Heart left ventricle (tissue), 16 donors: ENCODE measurements at places on chromosomes 7 and 10.

DNA sequence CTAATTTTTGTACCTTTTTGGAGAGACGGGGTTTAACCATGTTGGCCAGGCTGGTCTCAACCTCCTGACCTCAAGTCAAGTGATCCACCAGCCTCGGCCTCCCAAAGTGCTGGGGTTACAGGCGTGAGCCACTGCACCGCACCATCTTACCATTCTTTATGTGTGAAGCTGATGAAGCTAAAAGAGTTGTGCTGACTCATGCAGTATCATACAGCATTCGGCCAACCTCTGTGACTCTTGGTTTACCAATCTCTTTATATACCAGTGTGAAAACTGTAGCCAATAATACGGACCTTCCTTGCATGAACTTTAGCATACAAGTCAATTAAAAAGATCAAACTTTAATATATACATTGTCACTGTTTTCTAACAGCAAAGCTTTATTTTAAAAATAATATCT lies 878.2 kb upstream of the MBL2 start:
- DNase-seq = no peak

DNA sequence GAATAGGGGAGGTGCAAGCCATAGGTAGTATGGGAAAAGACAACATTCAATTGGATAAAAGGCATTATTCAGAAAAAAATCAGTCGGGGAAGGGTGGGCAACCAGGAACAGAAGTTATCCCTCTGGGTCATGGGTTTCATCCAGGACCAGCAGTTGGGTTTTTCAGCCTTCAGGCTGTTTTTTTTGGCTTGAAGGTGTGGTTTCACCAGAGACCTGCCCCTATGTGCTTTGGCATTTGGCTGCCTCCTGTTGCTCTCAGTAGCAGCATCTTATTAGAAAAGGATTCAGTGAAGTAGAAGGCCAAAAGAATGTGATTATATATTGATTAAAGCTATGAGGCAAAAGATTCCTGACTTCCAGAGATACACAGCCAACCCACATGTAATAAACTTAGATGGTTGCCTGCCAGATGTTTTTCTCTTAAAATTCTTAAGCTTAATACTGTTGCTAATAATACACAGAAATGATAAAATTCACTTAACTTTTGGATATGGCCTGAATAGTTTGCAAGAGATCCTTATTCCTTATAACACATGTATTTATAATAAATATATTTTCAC lies 251.7 kb upstream of the CSTF2T start:
- DNase-seq = no peak

DNA sequence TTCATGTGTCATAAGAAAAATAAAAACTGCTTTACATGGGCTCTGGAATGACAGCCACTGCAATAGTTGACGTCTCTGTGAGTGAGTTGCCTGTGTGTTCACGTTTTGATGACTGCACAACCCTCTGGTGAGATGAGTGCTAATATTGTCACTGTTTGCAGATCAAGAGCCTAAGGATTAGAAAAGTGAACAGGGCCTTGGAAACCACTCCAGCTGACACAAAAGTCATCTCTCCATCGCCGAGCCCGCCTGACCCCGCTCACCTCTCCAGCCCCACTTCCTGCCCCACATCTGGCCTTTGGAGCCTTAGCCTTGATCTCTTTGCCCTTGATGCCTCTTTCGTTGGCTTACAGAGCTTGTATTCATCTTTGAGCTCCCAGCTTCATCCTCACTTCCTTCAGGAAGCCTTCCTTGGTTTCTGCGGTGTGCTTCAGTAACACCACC lies 351.7 kb downstream of the TCERG1L start:
- DNase-seq = no peak

- no peak for DNase-seq
These were observed 17.7 kb upstream of the KLF6 start for GRCh38 chr10:3802526-3803265.

DNA sequence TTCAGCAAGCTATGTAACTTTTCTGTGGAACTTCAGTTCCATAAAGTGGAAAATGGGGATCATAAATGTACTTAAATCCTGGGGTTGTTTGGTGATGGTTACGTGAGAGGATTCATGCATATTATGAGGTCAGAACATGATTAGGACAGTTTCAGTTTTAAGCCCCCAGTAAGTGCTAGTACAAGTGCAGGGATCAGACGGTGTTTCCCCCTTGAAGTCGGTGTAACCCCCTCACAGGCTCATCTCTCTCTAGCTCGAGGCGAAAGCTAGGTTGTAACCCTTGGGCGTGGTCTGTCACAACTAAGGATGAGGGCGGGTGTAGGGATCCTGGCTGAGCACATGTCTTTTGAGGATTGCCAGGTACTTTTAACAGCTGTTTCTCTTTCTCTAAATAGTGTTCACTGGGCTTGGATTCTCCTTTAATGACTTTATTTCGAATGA lies 84.7 kb downstream of the SPAG6 start:
- DNase-seq = no peak

DNA sequence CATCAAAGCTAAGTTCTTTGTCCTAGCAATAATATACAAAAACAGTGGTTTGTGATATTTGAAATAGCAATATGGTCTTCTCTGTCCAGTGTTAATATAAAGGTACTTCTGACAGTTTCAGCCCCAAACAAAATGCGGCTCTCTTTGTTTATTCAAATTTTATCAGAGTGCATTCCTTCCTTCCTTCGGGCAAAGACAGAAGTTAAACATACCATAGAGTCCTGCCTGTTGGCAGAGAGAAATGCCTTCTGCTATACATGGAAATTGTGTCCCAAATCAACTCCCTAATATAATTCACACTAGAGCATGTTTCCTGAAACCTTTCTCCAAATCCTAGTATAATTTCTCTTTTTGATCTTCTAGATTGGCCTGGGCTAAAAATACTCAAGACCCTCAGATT lies 21.2 kb upstream of the ATE1 start:
- no peak for DNase-seq

GRCh38 chr7:17558135-17558534 lies 259.7 kb downstream of the AHR start:
- no peak for DNase-seq

- DNase-seq = no peak
These were observed 11.9 kb downstream of the STEAP1B start for GRCh38 chr7:22487978-22488642.

DNA sequence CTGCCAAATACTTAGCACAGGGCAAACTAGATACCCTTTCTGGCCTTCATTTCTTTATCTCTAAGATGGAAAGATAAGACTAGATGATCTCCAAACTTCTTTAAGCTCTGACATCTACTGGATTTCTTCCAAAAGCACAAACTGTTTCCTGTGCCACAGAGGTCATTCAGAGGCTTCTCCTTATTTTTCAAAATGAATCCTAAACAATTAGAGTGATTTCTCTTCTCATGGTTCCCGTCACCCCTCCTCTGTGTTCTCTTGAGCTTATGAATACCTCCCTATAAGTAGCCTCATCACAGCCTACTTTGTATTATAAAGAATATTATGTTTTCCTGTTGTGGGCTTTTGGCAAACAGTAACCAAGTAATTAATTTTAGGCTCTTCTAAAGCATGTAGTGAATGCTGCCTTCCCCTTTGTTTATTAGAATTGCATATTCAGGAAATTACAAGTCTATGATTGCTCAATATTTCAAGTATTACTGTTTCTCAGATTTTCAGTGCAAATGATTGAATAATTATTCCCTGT lies 179.5 kb downstream of the REEP3 start:
- no peak for DNase-seq

DNA sequence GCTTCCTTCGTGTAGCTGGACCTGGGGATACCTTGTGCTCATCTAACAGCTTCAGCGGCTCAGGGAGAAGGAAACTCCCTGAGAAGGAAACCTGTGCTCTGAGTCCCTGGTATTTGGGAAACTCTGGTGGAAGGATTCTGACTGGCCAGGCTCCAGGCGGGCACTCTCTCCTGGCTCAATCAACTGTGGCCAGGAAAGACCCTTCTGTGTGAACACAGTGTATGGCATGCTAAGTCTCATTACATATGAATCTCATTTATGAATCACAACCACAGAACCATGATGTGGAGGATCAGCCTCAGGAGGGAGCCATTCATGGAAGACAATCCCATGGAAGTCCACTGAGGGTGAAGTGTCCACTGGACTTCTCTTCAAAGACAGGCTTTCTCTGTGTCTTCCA lies 20.9 kb downstream of the NPS start:
- DNase-seq = no peak

- no peak for DNase-seq
These were observed 68.1 kb upstream of the ITPRID1 start for GRCh38 chr7:31445686-31446355.

DNA sequence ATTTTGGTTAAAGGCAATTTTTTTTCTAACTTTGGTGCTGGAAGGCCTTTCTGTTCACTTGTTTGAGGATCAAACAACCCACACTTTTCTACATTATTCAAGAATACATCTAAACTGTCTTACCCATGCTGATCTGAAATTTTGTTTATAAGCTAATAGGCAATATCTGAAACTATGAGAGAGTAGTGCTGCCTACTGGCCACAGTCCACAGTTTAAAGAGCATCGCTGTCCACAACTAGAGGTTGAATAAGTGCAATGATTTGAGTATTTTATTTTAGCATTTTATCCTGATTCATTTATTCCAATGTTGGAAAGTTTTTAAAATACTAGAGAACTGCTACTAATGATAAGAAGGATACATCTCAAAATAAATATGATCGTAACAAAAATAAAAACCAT lies 306.9 kb downstream of the ELMO1 start:
- DNase-seq = no peak

DNA sequence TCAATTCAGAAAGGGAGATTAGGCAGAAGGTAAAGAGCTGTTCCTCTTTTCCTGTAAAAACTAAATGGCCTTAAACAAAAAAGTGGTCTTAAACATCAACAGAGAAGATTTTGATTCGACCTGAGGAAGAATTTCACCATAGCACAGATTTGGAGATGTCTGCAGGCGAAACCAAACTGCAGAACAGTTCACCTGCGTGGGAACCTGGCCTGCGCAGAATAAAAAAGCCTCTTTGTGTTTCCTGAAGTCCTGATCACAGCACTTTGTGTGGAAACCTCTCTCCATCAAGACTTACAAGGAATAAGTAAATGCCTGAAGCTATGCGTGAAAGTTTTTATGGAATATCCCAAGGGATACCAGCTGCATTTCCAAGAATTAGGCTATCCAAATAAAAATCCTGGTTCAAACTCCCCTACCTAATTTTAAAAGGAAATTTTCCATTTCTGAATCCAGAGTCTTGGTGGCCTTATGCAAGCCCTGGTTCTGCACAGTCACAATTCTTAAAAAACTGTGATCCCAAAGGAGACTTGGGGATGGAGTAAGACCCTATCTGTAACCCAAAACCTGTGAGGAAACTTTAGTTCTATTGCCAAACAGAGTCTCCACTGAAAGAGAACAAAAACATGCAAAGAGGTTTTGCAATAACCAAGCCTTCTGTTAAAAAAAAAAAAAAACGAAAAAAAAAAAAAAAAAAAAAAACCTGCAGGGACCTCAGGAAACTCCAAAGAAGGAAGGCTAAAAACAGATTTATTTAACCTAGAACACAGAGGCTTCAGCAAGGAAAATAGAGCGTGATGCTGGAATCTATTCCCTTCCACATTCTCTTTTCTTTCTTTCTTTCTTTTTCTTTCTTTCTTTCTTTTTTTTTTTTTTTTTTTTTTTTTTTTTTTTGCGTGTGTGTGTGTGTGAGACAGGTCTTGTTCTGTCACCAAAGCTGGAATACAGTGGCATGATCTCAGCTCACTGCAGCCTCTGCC lies 10.4 kb downstream of the CALML3 start:
- DNase-seq = no peak

DNA sequence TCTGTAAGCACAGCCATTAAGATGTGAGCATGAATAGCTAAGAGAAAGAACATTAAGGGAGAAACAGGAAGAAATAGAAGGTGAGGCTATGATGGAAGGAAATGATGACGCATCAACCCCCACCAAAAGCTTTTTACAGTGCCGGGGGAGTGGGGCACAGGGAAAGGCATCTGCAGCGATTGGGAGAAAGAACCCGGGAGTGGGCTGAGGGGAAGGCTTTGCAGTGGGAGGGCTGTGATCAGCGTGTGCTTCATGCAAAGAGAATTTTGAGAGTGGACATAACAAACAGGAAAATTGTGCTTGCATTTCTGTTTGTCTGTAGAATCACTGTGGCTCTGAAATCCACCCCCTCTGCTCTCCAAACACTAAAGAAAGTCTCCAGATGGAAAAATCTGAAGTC lies 250.8 kb downstream of the KCNMA1 start:
- no peak for DNase-seq

GRCh38 chr7:116170180-116170579 lies 40.2 kb upstream of the TES start:
- no peak for DNase-seq

GRCh38 chr7:840001-840600 lies 7.8 kb downstream of the SUN1 start:
- no peak for DNase-seq

DNA sequence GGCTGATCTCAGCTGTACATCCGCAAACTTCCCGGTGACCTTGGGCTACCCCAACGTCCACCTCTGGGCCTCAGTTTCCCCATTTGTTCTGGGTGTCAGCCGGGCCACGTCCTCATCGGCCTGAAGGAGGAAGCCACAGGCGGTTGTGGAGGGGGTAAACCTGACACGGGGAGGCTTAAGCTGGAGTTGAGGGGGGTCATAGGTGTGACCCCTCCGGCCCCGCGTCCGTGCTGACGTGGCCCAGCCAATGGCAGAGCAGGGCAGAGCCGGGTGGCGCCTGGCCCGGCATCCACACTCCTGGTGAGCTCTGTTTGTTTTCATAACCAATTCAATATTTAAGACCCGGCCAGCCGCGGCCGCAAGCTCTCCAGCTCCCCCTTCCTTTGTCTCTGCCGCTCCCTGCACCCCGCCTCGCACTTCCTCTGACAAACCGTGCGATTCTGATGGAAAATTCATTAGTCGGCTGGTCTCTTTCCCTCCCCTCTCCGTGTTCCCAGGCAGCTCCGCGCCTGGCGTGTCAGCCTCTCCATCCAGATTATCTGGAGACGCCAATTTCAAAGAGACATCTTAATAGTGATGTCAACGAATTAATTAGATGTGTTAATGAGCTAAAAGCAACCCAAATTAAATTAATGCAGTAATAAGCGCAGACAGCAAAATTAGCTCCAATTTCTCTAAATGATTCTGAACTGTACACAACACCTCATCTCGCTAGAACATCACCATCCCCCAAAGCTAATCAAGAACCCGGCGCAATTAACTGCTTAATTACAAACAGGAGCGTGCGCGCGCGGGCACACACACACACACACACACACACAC lies 55.4 kb downstream of the MICALL2 start:
- DNase-seq = no peak

DNA sequence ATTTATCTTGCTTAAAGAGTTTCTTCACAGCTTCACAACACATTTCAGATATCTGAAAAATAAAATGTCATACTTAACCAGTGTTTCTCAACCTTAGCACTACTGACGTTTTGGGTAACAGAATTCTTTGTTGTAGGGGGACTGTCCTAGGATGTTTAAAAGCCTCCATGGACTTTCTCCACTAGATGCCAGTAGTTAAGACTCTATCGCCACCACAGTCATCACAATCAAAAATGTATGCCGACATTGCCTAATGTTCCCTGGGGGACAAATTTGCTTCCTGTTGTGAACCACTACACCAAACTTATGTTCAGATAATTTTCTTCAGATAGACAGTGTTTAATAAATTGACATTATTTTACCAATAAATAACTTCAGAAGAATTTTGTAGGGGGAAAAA lies 13.4 kb downstream of the NOC3L start:
- DNase-seq = no peak
